CD4-positive, alpha-beta T cell treated with Interleukin-6 at 100 ng/mL for 8 hours (primary cell): ENCODE measurements at places on chromosomes 13 and 19.

GRCh38 chr13:26604784-26605545, 47.5 kb downstream of the WASF3 start:
- no peak for DNase-seq

DNA sequence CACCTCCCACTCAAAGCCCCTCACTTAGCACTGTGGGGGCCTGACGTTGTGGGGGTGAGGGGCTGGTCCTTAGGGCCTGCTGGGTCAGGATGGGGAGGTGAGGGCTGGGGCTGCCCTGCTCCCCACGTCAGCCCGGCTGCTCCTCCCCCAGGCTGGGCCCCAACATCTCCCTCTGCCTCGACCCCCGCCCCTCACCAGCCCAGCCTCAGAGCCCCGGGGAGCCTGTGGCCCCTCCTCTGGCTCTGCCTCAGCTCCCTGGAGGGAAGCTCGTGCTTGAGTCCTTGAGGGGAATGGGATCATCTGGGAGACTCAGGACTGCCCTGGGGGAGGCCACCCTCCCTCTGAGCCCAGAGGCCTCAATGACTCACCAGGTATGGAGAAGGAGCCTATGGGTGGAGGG, 6.8 kb downstream of the LILRA4 start:
- no peak for DNase-seq

- no peak for DNase-seq
Measured at GRCh38 chr19:5321851-5322681, 18.5 kb downstream of the PTPRS start.

GRCh38 chr13:66402066-66402465, 828.1 kb downstream of the PCDH9 start:
- DNase-seq, result no peak

DNA sequence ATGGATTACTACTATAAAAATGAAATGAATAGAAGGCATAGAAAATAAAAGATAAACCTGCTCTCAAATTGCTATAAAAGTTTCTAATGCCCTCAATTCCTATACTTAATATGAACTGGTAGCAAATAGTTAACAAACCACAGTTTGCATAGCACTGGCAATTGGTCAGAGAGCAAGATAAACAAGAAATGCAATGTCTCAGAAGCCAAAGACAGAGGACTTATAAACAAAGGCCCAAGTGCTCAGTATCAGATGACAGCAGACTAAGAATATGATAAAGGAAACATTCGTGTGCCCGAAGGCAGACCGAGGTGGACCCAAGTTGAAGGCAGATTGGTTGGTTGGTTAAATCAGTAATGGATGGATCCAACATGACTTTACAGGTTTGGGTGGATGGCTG, 50.6 kb downstream of the IPO5 start:
- no peak for DNase-seq

GRCh38 chr13:46861959-46862358, 34.9 kb downstream of the HTR2A start:
- no peak for DNase-seq

- no peak for DNase-seq
Measured at GRCh38 chr19:311813-312261, 20.6 kb upstream of the PLPP2 start.

DNA sequence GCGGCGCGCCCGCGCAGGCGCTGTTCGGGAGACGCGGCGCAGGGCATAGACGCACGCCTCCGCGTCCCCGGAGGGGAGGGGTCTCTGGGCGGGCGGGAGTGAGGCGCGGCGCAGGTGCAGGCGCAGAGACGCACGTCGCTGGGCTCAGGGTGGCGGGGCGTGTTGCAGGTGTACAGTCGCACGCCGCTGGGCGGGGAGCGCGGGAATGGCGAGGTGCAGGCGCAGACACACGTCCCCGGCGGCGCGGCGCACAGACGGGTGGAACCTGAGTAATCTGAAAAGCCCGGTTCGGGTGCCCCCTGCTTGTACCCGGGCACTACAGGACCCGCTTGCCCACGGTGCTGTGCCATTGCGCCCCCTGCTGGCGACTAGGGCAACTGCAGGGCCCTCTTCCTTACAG, 44.7 kb downstream of the PLPP2 start:
- DNase-seq, result no peak

GRCh38 chr13:52085421-52085820, 43.5 kb downstream of the NEK5 start:
- no peak for DNase-seq

DNA sequence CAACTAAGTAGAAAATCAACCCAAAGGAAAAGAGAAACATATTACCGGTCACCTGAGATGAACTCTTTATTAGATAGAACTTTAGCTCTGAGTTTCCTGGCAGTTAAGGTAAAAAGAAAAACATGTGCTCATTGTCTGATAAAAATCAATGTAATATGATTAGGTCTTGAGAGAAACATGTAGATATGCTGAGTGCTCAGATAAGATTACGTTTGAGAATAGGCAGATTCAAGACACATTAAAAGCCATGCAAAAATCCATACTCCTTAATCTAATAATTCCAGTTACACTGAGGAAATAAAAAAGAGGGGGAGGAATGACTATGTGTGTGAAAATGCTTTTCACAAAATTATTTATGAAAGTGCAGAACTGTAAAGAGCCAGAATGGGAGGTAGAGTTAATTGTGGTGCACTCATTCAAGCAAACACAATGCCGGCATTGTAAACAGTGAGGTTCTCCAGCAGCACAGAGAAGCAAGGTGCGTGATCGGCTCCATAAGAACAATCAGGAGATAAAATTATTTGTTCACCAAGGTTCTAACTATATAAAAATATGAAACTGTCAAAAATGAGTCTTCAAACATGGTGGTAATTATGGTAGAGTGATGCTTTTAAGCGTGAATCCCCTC, 88.8 kb downstream of the MBNL2 start:
- no peak for DNase-seq

- DNase-seq, result no peak
Measured at GRCh38 chr19:48174445-48175030, 4.1 kb downstream of the ZSWIM9 start.

DNA sequence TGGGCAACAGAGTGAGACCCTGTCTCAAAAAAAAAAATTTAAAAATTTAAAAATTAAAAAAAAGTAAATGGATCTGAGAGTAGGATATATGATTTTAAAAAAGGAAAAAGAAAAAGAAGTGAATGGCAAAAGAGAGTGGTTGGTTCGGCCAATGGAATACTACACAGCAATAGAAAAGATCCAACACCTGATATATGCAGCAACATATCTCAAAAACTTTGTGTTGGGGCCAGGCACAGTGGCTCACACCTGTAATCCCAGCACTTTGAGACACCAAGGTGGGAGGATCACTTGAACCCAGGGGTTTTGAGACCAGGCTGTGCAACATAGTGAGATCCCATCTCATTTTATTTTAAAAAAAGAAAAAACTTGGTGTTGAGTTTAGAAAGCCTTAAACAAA, 1.4 kb upstream of the LYPD3 start:
- DNase-seq, result no peak
